ENCODE measurements at places on chromosomes 7 and 10.

DNA sequence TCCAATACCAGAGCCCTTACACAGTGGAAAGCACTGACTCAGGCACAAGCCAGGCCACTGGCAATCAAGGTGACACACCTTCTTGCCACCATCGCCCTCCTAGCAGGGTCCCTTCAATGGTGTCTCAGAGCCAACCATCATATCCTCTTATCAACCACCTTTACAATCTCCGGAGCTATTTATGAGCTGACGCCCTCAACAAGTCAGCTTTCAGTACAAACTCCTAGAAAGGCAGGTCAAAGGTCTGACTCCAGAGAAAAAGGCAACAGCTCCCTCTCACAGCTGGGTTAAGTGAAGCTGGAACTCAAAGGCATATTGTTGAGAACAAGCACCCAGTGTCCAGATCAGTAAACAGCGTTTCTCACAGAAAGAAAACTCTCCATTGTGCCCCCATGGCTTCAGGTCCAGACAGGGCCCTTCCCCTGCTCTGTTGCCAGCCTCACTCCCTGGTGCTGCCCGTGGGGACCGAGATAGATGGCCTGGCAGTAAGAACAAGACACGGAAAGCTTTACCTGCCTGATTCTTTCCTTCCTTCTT, 2.4 kb downstream of the ZNF3 start:
- peaks cover 15% of the 10 kb centered on the region for H3K36me3 ChIP-seq
- peak overlapping the region; percentile 91 for H3K4me3 ChIP-seq
- H3K4me1 ChIP-seq = peaks cover 49% of the 10 kb centered on the region
- peak overlapping the region; percentile 96 for H3K27ac ChIP-seq

- no peaks in the 10 kb centered on the region for H3K36me3 ChIP-seq
- no peaks in the 10 kb centered on the region for H3K4me1 ChIP-seq
- H3K27me3 ChIP-seq = peaks cover 5% of the 10 kb centered on the region
- H3K27ac ChIP-seq = no peak overlapping the region
Measured at GRCh38 chr10:43204042-43204942, 62.6 kb downstream of the RASGEF1A start.

- no peaks in the 10 kb centered on the region for H3K4me1 ChIP-seq
- H3K27me3 ChIP-seq = no peaks in the 10 kb centered on the region
- no peak overlapping the region for H3K27ac ChIP-seq
- no peak for DNase-seq
- no peaks in the 10 kb centered on the region for H3K36me3 ChIP-seq
Measured at GRCh38 chr10:16828701-16829175, 11.5 kb upstream of the RSU1 start.

DNA sequence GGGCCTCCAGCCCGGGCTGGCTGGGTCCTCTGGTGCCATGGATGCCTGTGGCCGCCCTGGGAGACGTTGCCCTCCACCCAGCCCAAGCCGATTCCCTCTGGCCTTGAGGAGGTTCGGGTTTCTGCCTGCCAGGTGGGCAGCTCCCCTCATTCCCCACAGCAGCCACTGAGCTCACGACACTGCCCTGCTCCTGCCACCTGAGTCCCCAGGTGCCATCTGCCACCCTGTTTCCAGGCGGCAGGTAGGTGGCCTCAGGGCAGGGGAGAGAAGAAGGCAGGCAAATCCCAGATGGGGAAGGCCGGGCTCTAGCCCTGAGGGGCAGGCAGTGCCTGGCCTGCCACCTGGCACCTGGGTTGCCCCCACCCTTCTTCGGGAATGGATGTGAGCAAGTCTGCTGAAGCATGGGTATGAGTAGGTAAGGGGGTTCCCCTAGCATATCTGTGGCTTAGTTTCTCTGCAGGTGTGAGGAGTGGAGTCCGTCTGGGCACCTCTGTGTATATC, 92.2 kb upstream of the PPIF start:
- no peak overlapping the region for H3K27ac ChIP-seq
- no peak overlapping the region for H3K4me3 ChIP-seq
- no peak for DNase-seq

DNA sequence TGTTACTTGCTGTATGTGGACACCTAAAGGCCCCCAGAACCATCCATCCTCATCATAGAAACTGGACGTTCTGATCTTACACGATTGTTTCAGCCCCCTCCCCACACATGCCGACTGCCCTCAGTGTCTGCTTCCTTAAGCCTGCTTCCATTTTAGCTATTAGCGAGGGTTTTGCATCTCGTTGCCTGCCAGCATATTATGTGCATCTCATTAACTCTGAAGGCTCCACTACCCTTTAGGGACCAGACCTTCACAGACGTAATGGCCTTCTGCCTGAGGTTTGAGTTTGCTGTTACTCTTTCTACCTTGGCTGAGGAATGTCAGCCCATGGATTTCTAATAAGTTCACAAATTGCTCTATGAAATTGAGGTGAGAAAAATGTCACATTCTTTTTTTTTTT, 53.9 kb upstream of the LRGUK start:
- no peak overlapping the region for H3K4me3 ChIP-seq
- no peaks in the 10 kb centered on the region for H3K27me3 ChIP-seq
- H3K27ac ChIP-seq = no peak overlapping the region
- DNase-seq = no peak
- no peaks in the 10 kb centered on the region for H3K4me1 ChIP-seq
